ENCODE measurements at places on chromosomes 3 and 15. TPM values are rescaled to one million over a fixed set of nuclear protein-coding genes. Genes with fewer than 3 reads are reported as not detected.

TM4SF1 gene
- total RNA-seq: 39.4 TPM

SETD5 gene
- 153 TPM for total RNA-seq

- no peak for DNase-seq
Observed at GRCh38 chr3:189954733-189955665, 165.7 kb downstream of the P3H2 start.

DNA sequence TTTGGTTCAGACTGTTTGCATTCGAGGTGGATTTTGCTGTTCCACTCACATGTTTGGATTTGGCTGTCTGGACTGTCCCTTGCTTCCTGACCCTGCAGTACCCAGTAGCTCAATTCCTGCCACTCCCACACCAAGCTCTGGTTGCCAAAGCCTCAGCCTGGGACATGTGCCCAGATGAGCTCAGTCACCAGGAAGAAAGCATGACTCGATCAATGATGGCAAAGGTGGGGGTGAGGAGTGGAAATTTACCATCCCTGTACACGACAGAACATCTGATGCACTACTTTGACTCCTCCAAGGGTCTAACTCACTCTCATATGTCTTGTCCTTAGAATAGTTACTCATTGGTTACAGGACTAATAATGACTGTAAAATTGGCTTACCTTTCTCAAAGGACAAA is 45.2 kb downstream of the ZNF385D start:
- no peak for DNase-seq

DNA sequence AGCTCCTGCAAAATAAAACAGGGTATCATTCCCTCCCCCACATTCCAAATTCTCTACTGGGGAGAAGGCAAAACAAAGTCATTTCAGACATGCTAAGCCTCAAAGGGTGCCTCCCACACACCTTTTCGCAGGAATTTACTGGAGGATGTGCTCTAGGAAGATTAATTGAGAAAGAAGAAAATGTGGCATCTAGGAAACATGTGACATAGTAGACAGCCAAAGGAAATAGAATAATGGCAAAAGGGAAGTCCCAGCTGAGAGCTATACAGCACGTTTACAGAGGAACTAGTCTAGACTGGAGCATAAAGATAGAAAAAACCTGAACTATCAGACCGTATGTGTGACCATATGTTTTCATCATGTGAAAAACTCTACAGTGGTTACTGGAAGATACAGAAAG is 58.8 kb upstream of the MELTF start:
- DNase-seq: no peak

Data from type B pancreatic cell (in vitro differentiated cells).